ENCODE measurements at places on chromosomes 12 and 14.
A peak's percentile ranks its signal among the peaks of the same experiment; 100 is the strongest.

- no peak for DNase-seq
These were observed 8.5 kb upstream of the SOCS2 start for GRCh38 chr12:93563807-93564538.

- peak; percentile 34 for DNase-seq
These were observed 15.9 kb downstream of the PLEKHG3 start for GRCh38 chr14:64720131-64720576.

GRCh38 chr12:52082026-52082668, 2.6 kb downstream of the SMIM41 start:
- no peak for DNase-seq

- DNase-seq, result no peak
These were observed 83.9 kb downstream of the ADCK1 start for GRCh38 chr14:77883847-77884238.

GRCh38 chr12:1502379-1502720, 92.0 kb downstream of the FBXL14 start:
- no peak for DNase-seq

GRCh38 chr14:69771136-69771535, 4.2 kb downstream of the SRSF5 start:
- no peak for DNase-seq

DNA sequence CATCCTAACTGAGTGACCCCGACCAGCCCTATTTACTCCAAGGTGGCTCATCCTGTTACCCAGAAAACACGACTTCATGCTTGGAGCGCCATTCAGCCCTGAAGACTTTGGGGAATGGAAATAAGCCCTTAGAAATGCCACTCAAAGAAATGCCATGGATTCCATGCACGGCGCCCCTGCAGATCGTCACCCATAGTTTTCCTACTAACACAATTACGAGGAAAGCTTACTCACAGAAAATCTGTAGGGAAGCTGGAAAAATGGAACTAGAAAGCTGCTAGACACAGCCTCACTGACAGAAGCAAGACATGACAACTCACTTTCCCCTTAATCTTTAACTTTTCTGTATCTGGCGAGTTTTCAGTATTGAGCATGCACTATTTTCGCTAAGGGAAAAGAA, 19.5 kb downstream of the NUAK1 start:
- DNase-seq, result no peak

DNA sequence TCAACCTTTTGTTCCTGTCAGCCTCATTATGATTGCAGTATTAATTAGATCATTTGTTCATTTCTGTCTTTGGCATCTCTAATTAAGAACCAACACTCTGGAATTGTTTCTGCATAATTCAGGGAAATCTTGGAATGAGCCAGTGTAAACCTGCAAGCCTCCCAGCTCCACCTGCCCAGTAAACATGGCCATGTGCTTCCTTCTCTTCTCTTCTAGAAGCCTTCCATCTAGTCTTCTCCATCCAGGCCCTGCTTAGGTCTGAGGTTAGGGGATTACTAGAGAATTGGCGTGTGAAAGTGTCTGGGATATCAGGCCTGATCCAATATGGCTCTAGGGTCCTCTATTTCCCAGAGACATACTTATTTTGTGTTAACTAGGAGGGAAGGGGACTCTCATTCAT, 528.0 kb downstream of the AACS start:
- DNase-seq, result no peak

GRCh38 chr12:60075091-60075490, 479.3 kb downstream of the SLC16A7 start:
- DNase-seq, result no peak

DNA sequence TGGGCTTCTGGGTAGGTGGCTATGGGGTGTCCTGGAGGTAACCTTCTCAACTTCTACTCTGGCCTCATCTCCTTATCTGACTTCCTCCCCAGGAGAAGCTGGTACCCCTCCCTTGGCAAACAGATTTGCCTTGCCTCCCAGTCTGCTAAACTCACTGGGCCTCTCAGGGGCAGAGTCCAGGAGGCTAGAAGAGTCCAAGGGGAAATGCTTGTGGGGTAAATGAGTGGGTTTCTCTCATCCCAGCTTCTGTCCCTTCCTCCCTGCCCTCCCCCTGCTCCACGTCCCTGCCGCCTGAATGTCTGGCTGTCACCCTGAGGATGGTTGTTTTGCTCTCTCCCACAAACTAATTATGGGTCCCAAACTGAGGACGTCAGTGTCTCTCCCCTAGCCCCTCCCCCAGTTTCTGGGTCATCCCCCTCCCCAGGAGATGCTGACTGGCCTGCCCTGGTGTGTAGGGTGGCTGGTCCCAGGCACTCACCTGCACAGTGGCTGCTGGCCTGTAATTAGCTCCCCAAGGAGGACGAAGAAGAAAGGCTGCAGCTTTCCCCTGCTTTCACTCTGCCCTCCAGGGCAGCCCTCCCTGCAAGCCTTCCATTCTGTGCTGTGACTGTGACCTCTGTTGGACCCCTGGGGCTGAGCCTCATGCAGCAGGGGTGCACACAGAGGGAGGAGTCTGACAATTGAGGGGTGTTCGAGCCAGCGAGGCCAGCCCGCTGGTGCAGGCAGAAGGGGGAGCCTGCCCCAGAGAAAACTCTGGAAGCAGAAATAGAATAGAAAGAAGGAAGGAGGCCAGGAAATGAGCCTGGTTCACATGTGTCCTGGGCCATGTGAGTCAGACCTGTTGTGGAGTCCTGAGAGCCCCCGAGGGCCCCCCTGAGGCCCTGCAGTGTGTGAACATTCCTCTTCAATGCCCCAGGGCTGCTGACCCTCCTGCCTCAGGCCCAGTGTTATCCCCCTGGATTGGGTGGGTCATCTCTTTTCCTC, at the start of gene LRP1-AS:
LRP1-AS (minus strand) TSS at position 659 of the 984 bp plus-strand sequence.
- peak; percentile 71 for DNase-seq

DNA sequence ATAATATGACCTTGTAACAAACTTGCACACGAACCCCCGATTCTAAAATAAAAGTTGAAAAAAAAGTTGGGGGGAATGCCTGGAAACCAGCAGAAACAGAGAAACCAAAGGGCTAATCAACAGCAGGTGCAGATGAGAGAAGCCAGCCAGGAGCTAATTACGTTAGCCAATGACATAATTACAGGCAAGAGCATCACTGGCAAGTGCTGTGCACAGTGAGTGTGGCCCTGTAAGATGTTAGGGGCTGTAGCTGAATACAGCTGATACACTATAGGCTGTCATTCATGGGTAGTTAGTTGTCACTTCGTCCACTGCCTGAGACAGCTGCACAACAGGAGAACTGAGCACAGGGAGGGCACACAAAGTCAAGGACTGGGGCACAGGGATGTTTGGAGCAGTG, 7.3 kb upstream of the FGF23 start:
- DNase-seq, result no peak

DNA sequence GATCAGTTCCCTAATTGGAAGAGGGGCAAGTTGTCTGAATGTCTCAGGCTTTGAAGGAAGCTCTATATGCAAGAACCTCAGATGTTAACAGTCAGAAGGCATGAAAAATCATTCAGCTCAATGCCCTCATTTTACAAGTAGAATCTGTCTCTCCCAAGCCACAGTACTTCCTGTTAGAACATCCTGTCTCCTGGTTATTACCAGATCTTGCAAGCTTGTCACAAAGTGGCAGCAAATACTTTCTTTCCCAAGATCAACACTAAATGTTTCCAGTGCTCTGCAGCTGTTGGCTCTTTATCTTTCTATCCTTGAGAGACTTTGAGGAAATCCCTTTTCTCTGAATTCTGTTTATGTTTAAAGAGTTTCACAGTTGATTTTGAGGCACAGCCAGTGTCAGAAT, 235.5 kb downstream of the AKAP6 start:
- no peak for DNase-seq

DNA sequence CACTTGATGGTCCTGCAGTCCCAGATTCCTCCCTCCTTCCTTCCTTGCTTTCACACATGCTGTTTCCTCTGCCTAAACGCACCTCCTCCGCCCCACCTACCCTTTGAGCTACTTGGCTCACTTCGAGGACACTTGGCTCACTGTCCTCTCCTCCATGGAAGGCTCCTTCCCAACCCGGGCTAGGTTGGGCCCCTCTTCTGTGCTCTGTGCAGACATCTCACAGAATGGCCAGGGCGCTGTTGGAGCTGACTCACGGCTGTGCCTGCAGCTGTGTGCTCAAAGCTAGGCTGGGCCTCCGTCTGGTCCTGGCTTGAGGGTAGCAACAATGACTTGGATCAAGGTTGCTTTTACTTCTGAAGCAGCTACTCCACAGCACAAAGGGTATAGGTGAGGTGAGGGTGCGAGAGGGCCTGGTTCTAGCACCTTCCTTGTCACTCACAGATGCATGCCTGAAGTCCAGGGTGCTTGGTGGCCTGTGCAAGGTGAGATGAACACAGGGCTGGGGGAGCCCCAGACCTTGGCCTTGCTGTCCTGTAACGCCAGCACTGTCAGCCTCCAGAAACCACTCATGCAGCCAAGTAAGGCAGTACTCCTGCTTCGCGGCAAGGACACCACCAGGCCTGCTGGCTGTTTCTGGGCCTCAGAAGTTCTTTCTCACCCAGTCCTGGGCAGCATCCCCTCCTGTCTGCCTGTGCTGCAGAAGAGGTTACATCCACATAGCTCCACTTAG, 61.8 kb downstream of the GALNT16 start:
- no peak for DNase-seq

DNA sequence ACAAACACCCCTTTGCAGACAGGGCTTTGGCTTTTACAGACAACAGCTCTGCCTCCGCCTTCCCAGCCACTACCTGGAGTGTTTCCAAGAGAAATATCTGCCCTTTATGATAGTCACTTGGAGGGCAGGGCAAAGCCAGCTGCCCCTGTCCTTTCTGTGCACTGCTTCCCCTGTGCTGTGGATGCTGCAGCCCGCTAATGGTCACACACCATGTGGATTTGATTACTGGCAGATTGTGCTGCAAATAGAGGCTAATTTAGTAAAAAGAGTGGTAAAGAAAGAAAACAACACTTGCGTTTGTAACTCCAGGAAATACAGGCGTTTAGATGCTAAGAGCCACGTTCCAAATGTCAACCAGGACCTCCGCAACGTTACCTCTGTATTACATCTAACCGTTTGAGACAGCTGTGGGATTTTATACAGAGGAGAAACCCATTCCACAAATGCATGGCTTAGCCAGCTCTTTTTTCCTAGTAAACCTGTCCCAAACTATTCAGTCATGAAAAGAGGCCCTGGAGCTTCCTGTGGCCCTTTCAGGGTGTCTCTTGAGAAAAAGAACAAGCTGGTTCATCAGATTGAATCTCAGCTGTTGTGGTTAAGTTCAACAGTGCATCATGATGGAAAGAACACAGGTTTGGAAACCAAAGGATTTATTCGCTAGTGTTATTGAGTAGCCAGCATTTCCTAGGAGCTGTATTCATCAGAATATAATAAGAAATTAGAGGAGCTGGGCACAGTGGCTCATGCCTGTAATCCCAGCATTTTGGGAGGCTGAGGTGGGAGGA, 30.1 kb upstream of the PWP1 start:
- DNase-seq, result no peak

- DNase-seq, result no peak
These were observed 18.8 kb upstream of the NR4A1 start for GRCh38 chr12:52032446-52032803.

DNA sequence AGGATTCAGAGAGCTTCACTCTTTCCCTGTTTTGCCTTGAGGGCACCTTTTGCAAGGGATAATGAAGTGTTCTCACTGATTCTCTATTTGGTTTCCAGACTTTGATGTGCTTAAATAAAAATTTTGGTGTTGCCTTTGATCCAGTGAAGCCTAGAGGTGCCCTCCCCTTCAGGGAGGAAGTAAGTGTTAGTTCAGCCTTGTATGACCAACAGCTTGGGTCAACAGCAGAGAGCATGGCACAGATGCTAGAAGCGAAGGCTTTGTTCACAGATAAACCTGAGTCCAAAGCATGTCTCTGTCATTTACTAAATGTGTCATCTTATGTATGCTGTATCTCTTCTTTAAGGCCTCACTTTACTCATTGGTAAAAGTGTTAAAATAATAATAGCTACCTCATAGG, 52.8 kb upstream of the STXBP6 start:
- no peak for DNase-seq

- DNase-seq, result no peak
These were observed 338.1 kb upstream of the TMEM132C start for GRCh38 chr12:127928615-127929571.

GRCh38 chr14:78028471-78028870, 141.7 kb upstream of the NRXN3 start:
- DNase-seq, result no peak

DNA sequence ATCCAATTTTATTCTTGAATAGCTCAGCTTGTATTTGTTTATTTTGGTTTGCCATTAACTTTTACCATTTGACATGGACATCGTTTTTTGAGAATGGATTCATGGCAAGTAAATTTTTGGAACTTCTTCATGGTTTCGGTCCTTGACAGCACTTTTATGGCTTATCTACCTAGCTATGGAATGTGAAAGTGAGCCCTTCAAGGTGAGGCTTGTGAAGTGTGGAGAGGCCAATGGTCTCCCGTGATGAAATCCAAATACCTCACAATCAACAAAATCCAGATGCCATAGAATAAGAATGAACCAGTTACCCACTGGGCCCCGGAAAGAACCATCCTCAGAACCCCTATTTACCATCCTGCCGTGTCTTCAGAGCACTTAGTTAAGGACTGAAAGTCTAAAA, 978.8 kb downstream of the FSCB start:
- no peak for DNase-seq

DNA sequence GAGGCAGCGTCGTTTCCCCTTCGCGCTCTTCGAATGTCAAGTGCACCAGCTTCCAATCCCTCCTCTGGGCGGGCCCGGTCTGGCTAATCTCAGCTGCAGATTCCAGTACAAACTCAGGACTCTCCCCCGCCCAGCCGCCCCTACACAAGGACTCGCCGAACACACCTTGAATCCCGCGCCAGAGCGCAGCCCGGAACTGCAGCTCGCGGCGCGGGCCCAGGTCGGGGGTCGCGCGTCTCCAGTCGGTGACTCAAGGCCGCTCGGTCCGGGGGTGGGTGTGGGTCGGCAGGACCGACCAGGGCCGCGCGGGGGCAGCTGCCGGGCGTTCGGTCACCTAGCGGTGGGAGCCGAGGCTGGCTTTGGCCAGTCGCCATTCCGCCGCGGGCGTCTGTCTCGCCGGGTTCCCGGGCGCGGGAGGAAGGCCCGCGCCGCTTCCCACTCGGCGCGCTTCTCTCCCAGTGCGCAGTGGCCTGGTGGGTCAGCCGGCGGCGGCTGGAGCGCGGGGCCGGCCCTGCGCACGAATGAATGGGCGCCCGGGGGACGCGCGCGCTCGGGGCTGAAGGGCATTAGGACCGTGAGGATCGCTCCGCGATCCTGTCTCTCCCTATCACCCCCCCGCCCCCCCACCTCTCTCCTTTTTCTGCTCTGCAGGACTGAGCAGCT, at the start of gene GALNT16:
GALNT16 (plus strand) TSS at position 632 of the 663 bp plus-strand sequence. CDS start 133 bp downstream, outside the sequence.
- DNase-seq, result peak; percentile 55

All from ELF-1 (cell line).